ENCODE measurements at places on chromosomes 7 and 10.
A peak's percentile ranks its signal among the peaks of the same experiment; 100 is the strongest.

DNA sequence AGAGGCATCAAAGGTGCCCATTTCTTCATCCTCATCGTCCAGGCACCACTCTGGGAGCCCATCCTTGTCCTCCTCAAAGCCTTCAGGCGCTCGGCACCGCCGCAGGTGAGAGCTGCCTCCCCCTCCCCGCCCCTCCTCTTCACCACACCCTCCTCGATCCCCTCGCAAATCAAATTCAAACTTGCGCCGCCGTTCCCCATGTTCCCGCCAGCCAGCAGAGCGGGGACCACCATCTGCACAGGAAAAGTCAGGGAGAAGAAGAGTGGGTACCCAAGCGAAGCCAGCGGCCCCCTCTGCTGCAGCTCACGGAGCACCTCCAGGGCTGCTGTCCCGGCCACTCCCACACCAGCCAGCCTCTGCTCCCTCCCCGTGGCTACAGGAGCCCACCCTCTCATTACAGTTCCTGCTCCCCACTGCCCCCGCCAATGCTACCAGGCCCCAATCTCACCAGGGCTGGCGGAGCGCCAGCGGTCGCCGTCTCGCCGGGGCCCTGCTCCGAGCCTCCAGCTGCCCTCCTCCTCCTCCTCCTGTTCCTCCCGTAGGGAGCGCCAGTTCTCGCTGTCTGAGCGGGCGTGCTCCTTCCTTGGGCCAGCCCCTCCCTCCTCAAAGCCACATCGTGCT lies 7.7 kb downstream of the GIGYF1 start:
- no peaks in the 10 kb centered on the region for H3K27me3 ChIP-seq
- DNase-seq, result no peak
- peaks cover 13% of the 10 kb centered on the region for H3K4me1 ChIP-seq
- H3K4me3 ChIP-seq, result no peak overlapping the region
- H3K27ac ChIP-seq, result no peak overlapping the region
- peaks cover 73% of the 10 kb centered on the region for H3K36me3 ChIP-seq

DNA sequence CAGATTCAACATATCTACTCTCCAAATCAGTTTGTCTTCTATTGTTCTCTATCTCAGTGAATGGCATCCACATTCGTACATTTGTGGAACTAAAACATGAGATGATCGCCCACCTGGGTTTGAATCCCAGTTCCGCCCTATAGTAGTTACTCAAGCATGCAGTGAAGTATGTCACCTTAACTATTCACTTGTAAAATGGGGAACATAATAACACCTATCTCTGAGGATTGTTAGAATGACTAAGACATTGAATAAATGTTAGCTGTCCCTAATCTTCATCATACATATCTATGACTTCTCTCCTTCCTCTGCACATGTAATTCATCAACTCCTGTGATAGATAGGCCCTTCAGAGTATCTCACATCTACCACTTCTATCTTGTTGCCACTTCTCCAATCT lies 24.7 kb downstream of the UBE2D1 start:
- no peaks in the 10 kb centered on the region for H3K36me3 ChIP-seq
- no peaks in the 10 kb centered on the region for H3K27me3 ChIP-seq
- no peak for DNase-seq
- 0 out of 2 replicates have a peak, but pooled peaks cover 1% of the 10 kb centered on the region for H3K4me1 ChIP-seq
- no peak overlapping the region for H3K4me3 ChIP-seq

DNA sequence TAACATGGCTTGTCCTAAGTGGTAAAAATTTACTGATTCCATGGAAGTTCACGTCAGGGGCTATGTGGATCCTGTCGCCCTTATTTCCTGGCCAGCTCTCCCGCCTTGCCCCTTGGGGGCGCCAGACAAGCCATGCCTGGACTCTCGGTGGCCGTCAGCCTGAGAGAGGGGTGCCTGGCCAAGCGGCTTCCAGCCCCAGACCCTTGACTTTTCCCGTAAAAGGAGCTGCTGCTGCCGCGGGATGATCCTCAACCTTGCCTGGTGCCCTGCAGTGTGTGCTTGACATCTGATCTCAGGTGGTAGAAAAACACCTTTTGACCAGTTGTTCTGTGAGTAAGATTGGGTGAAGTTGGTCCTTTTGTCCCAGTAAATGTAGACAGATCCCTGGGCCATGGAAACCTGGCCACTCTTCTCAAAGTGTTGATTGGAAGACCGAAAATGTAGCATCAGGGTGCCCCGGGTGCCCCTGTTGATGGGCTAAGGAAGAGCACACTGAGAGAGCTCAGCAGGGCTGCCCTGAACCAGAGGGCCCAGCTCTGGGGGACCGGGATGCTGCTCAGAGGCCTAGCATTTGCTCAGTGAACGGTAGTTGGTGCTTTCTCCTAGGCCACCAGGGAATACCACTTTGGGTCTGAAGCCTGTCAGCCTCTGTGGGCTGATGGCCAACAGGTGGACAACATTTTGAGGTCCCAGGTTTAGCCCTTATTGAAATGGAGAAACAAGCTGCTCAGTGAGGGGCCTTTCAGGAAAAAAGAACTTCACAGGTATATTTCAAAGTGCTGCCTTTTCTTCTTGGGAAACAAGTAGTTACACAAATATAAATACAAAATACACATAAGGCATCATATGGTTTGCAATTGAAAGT lies 162.5 kb downstream of the LRMDA start:
- no peaks in the 10 kb centered on the region for H3K36me3 ChIP-seq
- H3K27me3 ChIP-seq, result no peaks in the 10 kb centered on the region

GRCh38 chr7:22137466-22137865 lies 191.8 kb upstream of the CDCA7L start:
- H3K4me3 ChIP-seq, result no peak overlapping the region
- H3K36me3 ChIP-seq, result no peaks in the 10 kb centered on the region
- no peak overlapping the region for H3K27ac ChIP-seq
- DNase-seq, result peak; percentile 38
- peaks cover 3% of the 10 kb centered on the region for H3K27me3 ChIP-seq
- no peaks in the 10 kb centered on the region for H3K4me1 ChIP-seq

DNA sequence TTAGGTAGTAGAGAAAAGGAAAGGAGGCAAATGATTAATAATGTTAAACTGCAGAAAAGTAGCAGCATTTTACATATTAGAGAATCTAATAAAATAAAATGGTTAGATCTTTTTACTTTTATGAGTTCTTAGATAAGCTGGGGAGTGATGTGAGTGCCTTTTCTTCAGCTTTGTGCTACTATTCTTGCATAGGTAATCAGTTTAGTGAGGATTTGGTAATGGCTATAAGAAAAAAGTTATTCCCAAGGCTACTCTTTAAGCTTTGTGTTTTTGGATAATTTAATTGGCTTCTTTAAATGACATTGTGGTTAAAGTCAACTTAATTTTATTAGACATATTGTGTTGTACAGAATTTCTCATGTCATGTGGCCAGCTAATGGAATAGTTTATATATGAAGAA lies 3.7 kb downstream of the KCND2 start:
- no peak overlapping the region for H3K4me3 ChIP-seq
- no peak for DNase-seq
- no peaks in the 10 kb centered on the region for H3K4me1 ChIP-seq
- peaks cover 17% of the 10 kb centered on the region for H3K27me3 ChIP-seq

DNA sequence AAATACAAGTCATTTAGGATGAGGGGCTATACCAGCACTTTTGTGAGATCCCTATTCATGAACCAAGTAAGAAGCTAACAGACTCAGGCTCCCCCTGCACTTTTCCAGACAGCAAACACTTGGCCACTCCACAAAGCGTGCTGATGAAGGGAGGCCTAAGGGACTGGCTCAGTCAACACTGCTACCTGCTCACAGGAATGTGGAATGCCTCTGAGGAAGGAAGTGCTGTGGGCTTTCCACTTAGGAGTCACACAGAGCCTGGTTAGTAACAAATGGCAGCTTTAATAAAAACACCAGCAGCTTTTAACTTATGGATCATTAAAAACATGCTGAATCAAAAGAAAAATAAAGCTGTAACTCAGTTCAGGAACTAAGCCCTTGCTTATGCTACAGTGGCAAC lies 15.0 kb downstream of the UROS start:
- H3K27me3 ChIP-seq, result no peaks in the 10 kb centered on the region
- no peak overlapping the region for H3K27ac ChIP-seq
- H3K4me3 ChIP-seq, result no peak overlapping the region
- H3K4me1 ChIP-seq, result no peaks in the 10 kb centered on the region

DNA sequence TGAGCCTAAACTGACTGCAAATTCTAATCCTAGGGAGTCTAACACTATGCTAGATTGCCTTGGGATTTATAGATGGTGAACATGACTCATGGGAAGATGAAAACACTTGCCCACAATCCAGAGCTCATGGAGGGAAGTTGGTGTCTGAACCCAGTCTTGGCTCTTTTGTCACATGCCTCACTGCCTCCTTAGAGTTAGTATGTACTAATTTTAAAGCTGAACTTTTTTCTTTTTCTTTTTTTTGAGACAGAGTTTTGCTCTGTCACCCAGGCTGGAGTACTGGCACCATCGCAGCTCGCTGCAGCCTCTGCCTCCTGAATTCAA lies 14.4 kb downstream of the MRPL32 start:
- DNase-seq, result no peak
- 0 out of 2 replicates have a peak, but pooled peaks cover 1% of the 10 kb centered on the region for H3K27me3 ChIP-seq
- no peak overlapping the region for H3K27ac ChIP-seq
